ENCODE measurements at places on chromosomes 2 and 18.

- DNase-seq, result no peak
These were observed 51.9 kb downstream of the SLC14A2 start for GRCh38 chr18:45667056-45667736.

DNA sequence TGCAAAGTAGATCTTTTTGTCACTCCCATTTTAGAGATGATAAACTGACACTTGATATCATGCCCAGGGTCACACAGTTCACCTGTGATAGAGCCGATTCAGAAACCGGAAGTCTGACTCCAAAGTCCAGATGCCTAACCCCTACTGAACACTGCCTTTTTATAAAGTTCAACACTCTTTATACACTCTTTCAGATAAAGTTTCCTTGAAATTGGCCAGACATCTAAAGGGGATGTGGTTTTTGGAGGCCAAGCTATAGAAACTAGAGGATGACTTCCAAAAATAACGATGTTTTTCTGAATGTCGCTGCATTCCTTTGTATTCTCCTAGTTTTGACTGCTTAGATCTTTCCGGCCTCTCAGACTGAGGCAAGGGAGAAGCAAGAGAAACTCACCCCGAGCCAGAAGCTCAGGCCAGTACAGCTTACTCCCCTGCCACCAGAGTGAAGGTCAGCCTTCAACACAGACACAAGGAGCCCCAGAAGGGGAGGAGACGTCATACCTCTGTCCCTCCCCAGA, 61.8 kb downstream of the NRP2 start:
- DNase-seq, result no peak

DNA sequence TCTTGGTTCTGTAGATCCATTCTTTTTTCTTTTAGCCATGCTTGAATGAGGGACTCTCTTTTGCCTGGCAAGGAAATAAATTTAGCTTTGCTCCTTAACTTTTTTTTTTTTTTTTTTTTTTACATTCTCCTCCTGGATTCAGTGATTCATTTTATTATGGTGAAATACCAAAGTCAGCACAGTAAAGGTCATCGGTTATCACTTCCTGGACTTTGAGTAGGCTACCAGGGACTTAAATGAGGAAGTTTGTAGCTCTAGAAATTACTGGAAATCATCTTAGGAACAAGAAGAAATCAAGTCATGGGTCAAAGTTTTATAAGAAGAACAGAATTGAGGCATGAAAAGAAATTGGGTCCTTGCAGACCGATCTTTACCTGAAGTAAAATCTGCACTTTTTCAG, 75.0 kb downstream of the SOCS6 start:
- peak; percentile 41 for DNase-seq

DNA sequence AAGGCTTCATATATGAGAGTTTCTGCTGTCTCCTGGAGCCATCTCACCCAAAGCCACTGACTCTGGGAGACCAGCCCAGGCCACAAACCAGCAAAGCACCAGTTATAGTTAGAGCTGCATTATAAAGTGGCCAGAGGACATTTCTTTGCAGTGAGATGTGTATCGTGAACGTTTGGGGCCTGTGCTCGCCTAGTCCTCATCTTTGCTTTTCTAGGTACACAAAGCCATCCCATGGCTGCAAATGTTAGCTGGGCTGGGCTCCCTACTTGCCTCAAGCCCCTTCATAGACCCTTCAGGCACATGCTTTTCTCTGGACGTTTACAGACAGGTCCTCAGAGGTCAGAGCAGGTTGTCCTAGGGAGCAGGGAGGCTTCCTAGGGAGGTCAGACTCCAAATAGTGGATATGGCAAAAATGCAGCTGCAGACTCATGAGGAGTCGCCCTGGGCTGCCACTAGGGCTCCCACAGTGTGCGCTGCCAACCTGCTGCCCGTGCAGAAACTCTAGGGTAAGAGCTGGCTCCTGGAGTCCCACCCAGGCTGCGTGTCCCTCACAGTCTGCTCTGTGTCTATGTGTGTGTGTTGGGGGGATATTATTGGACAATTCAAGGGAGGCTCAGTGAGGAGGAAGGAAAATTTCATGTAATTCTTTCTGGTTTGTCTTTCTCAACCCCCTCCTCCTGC, 141.0 kb downstream of the RPIA start:
- no peak for DNase-seq

DNA sequence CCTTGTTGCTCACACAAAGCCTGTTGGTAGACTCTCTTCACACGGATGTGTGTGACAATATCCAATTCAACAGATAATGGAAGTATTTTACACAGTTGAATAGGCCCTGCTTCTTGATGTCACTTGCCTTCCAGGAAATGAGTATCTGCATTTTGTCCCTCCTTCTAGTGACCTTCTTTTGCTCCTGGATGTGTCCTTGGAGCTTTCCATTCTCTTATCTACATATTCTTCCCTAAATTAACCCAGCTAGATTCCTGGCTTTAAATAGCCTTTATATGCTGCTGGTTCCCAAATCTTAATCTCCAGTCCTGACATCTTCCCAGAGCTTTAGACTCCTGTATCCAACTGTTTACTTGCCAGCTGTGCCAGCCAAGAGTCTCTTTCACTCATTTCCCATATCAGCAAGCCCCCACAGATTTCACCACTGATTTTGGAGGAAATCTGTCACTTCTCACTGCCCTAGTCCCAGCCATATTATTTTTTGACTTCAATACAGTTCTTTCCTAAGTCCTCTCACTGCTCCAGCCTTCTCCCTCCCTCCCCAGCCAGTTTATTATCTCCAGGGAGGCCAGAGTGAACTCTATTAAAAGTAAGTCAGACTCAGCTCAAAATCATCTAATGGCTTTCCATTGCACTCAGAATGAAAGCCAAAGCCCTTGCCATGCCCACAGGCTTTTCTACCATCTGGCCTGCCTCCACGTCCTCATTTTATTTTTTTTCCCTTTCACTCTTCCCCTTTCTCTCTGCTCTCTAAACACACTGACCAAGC, 170.0 kb downstream of the PDE11A start:
- DNase-seq, result no peak

DNA sequence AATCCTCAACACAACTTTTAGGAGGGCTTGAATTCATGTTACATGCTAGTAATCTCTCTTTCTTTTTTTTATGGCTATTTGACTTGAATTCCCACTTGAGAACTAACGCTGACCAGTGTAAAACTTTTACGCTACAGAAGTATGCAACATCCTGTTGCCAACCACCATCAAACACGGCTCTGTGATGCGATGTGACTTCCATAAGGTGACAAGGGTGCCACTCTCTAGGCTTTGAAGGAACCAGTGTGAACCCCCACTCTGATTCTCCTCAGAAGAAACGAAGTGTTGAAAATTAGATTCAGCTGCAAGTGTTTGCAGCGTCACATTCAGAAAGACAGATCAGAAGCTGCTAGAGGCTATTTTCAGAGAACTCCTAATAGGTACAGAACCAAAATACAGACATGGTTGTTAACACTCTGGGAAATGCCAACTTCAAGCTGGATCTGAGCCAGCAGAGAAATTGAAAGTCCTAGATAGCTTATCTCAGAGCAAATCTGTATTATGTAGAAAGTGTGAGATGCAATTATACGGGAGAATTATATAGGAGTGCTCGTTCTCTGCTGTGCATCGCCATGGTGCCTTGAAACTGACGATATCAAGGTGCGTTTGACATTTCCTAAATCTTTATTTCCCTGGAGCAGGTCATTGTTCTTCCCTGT, 271.2 kb downstream of the LPIN1 start:
- DNase-seq, result no peak

GRCh38 chr2:217804338-217804737, 198.5 kb downstream of the TNS1 start:
- DNase-seq, result no peak

- peak; percentile 15 for DNase-seq
These were observed 61.4 kb downstream of the CPS1 start for GRCh38 chr2:210617732-210618330.

GRCh38 chr2:188677142-188677541, 297.0 kb upstream of the COL3A1 start:
- DNase-seq, result no peak

- no peak for DNase-seq
These were observed 62.9 kb upstream of the TUBA3E start for GRCh38 chr2:130261099-130261498.

- no peak for DNase-seq
These were observed 35.9 kb downstream of the PTGR3 start for GRCh38 chr18:75173125-75173432.

DNA sequence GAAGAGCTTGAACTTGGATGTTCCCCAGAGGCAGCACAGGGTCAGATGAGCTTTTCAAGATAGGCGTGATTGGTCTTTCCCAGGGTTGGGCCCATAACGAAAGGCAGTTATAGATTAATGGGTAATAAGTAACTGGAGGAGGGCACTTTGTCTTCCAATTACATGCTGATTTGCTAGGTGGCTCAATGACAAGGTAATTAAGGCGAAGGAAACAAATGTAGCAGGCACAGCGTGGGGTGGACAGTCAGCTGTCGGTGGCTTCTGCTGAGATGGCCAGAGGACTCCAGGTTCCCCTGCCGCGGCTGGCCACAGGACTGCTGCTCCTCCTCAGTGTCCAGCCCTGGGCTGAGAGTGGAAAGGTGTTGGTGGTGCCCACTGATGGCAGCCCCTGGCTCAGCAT, at the start of gene UGT1A4:
TSS of gene UGT1A4 (plus strand) at position 185 of the 400 bp plus-strand sequence. CDS start at position 270, 85 bp downstream.
- DNase-seq, result no peak

DNA sequence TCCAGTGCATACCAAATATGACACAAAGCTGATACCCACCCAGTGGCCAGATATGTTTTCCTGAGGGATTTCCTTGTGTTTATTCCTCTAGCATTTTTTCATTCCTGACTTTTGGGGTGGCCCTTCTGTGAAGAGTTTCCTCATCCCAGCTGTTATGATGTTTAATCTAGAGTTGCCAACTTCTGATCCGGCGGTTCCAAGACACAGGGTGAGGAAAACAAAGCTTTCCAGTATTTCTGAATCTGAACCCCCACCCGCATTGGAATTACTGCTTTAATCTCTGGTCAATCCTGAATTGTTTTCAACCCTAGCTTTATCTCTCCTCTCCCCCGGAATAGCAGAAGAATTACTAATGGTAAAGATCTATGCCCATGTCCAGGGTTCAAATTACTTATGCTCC, 39.2 kb upstream of the PNPT1 start:
- DNase-seq, result no peak

DNA sequence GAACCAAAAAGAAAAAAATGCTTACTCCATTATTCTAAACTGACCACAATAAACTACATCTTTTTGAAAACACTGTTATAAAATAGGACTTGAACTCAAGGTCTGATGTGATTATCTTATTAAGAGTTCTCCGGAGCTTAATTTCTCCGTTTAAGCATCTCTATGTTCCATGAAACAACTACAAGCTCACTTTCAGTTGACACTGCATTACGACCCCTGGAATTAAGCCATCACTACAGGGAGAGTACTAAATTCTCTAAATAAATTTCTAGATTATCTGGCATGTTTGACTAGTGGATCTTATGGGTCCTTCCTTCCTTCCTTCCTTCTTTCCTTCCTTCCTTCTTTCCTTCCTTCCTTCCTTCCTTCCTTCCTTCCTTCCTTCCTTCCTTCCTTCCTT, 249.0 kb downstream of the IKZF2 start:
- no peak for DNase-seq

All from HS-5 (cell line).